ENCODE measurements at places on chromosomes 2 and 18. TPM values are rescaled to one million over a fixed set of nuclear protein-coding genes. Genes with fewer than 3 reads are reported as not detected.

The TNFRSF11A gene
- total RNA-seq = 4.7 TPM

The LAMA1 gene
- not detected for total RNA-seq

The EIF2AK3 gene
- total RNA-seq = 8.9 TPM

The TTC39C gene
- 11.0 TPM for total RNA-seq

The RBM44 gene
- 0.45 TPM for total RNA-seq

The EVX2 gene
- total RNA-seq = not detected

All from right cardiac atrium (tissue), 5 donors.